Pancreas (tissue), 10 donors: ENCODE measurements at places on chromosomes 13 and 19. TPM values are rescaled to one million over a fixed set of nuclear protein-coding genes. Genes with fewer than 3 reads are reported as not detected.
A peak's percentile ranks its signal among the peaks of the same experiment; 100 is the strongest.

GRCh38 chr13:73825143-73825542, 309.1 kb downstream of the KLF12 start:
- no peak for DNase-seq

GRCh38 chr13:27472441-27472840, 22.1 kb upstream of the MTIF3 start:
- no peak for DNase-seq

DNA sequence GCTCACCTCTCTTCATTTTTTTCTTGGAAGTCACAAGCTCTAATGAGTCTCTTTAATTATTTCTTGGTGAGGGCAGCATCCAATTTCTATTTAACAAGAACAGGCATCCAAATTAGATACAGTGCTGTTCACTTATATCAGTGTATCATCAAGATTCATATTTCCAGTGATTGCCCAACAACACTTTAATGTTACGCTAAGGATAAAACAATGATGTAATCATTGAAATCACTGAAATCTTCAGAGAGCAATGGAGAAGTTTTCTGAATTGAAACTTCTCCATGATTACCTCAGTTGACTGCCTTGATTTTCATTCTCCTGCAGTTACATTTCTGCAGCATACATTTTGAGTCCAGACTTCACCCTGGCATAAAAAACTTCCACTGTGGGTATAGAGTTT, 17.1 kb upstream of the LRCH1 start:
- no peak for DNase-seq

DNA sequence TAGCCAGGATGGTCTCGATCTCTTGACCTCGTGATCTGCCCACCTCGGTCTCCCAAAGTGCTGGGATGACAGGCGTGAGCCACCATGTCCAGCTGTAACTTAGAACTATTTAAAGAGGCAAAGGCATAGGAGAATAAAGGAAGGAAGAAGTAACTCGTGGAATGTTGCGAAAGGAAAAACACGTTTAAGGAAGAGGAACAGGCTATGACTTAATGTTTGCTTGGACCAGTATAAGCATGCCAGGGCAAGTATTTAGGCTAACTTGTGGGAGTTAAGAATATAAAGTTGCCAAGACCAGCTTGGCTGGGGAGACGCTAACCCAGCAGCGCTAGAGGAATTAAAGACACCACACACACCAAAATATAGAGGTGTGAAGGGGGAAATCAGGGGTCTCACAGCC, 33.5 kb downstream of the ZNF844 start:
- DNase-seq: no peak

GRCh38 chr19:41939861-41940730, 11.8 kb upstream of the ERFL start:
- no peak for DNase-seq

- no peak for DNase-seq
Observed at GRCh38 chr13:19062019-19062646, 119.5 kb downstream of the TUBA3C start.

GRCh38 chr19:31261603-31262212, 87.5 kb downstream of the TSHZ3 start:
- DNase-seq: no peak

DNA sequence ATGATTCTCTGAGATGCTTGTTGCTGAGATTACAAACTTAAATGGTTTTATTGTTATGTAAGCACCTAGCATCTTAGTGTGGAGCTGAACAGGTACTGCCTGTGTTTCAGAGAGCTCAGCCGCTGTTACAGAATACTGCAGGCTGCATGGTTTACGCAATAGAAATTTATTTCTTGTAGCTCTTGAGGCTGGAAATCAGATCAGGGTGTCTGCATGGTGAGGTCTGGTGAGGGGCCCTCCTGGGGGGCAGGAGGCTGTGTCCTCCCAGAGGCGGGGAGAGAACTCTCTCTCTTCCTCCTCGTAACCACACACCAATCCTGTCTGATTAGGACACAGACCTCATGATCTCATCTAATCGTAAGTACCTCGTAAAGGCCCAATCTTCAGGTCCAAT, 13.1 kb downstream of the ATP11A start:
- DNase-seq: no peak

DNA sequence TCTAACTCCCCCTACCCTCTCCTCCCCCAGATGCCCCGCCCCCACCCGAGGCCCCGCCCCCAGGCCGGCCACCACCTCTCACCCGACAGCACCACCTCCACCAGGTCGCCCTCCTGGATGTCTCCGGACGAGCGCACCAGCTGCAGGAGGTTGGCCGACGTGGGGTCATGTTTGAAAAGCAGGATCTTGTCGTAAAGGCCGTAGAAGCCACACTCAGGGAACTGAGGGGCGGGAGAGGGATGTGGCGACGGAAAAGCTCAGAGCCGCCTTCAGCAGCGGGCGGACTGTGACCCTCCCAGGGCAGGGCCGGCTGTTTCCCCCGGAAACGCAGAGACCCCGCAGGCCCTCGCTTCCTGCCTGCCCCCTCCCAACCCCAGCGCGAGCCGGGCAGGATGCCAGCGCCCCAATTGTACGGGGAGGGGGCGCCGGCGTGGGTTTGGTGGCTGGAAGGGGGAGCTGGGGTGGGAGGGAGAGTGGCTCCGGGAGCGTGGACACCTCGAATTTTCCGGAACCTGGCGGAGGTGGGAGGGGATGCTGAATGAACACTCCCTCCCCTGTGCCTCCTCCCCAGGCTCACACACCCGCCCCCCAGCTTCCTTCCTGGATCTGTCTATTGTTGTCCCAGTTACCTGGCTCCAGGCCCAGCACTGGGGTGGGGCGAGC, 3.0 kb downstream of the PRKD2 start:
- DNase-seq: peak; percentile 94

GRCh38 chr19:42159942-42160341, 27.7 kb upstream of the POU2F2 start:
- DNase-seq: no peak

DNA sequence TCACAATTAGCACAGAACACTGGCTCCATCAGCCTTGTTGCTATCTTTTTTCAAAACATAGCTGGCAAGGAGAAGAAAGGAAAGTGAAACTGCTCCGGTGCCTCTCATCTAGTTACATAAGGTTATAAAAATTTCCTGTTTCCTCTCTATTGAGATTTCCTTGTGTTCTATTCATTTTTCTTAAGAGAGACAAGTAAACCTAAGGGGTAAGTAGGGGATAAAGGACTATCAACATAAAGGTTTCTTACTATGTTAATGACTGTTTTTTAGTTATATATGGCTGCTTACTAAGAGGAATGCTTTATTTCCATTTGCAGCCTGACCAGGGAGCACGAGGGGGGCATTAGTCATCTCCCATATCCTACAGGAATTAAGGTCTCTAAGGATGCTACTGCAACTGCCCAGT, 73.2 kb upstream of the MLNR start:
- no peak for DNase-seq

GRCh38 chr19:13212759-13213330, 62.6 kb downstream of the IER2 start:
- peak; percentile 51 for DNase-seq

- no peak for DNase-seq
Observed at GRCh38 chr19:40611900-40612698, 10.9 kb downstream of the LTBP4 start.

DNA sequence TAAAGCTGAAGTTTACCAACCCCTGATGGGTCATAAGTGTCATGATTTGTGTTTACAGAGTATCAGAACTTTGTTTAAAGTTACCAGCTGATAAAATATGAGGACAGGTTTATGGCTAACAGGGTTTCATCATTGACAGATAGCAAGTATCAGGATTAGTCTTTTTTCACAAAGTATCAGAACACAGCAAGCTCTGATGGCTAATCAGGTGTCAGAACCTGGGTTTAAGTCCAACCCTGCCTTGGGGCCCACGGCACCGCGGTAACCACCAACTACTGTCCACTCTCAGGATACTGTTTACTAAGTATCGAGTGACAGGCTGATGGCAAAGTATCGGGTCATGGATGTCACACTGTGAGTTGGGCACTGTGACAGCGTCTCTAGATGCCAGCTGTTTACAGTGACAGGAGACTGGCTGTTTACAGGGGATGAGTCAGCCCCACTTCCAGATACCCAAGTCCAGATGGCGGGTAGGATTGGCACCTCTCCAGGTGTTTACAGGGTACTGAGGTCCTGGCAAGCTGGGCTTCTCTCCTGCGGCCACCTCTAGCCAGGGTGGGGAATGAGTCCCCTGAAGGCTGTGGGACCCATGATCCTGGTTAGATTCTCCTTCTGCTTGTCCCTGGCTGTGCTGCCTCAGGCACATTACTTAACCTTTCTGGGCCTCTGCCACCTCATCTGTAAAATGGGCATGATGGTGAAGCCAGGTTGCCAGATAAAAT, 21.8 kb downstream of the ARRDC2 start:
- DNase-seq: peak; percentile 42

DNA sequence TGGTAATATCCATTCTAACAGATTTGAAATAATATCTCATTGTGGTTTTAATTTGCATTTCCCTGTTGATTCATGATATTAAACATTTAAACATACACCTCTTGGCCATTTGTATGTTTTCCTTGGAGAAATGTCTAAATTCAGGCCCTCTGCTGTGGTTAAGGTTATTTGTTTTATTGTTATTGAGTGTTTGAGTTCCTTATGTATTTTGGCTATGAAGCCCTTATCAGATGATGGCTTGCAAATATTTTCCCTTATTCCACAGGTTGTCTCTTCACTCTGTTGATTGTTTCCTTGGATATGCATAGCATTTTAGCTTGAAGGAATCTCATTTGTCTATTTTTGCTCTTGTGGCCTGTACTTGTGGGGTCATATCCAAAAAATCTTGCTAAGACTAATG, 303.6 kb downstream of the GPC5 start:
- no peak for DNase-seq

The ZNF547 gene
- 1.3 TPM for total RNA-seq

The CEACAM1 gene
- total RNA-seq: 1.6 TPM

The FLT1 gene
- total RNA-seq: 5.3 TPM

The IRF3 gene
- total RNA-seq: 44.6 TPM

The EHD2 gene
- total RNA-seq: 22.0 TPM

The HSD17B14 gene
- total RNA-seq: 4.0 TPM

The C3 gene
- total RNA-seq: 745 TPM

The ZNF723 gene
- not detected for total RNA-seq

The ERICH6B gene
- total RNA-seq: not detected

The S1PR5 gene
- total RNA-seq: 1.1 TPM

The C13orf46 gene
- 10.8 TPM for total RNA-seq

The TNFSF13B gene
- 0.79 TPM for total RNA-seq

The GRIK5 gene
- 3.6 TPM for total RNA-seq
